ENCODE measurements at places on chromosomes 1 and 21. TPM values are rescaled to one million over a fixed set of nuclear protein-coding genes. Genes with fewer than 3 reads are reported as not detected.
A peak's percentile ranks its signal among the peaks of the same experiment; 100 is the strongest.

GRCh38 chr1:200319148-200319547, 90.7 kb downstream of the ZNF281 start:
- H3K4me1 ChIP-seq, result no peaks in the 10 kb centered on the region
- no peaks in the 10 kb centered on the region for H3K36me3 ChIP-seq
- no peak overlapping the region for H3K27ac ChIP-seq
- H3K4me3 ChIP-seq, result no peak overlapping the region

GRCh38 chr1:232511172-232511571, 118.8 kb downstream of the SIPA1L2 start:
- peaks cover 21% of the 10 kb centered on the region for H3K4me1 ChIP-seq
- H3K4me3 ChIP-seq, result no peak overlapping the region
- no peaks in the 10 kb centered on the region for H3K27me3 ChIP-seq
- DNase-seq, result no peak

DNA sequence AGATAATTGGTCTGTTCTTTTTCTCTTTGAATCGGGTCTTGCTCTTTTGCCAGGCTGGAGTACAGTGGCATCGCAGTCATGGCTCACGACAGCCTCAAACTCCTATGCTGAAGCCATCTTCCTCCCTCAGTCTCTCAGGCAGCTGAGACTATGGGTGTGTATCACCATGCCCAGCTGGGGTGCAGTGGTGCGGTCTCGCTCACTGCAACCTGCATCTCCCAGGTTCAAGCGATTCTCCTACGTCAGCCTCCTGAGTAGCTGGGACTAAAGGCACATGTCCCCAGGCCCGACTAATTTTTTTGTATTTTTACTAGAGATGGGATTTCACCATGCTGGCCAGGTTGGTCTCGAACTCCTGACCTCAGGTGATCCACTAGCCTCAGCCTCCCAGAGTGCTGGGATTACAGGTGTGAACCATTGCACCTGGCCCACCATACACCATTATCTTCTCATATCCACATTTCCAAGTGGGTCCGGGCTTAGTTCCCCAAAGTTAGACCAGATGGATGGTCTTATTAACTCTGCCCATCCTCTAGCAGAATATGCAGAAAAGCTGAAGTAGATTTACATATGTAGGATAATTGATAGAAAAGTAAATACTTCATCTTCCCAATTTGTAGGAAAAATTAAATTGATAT, 13.1 kb downstream of the CCDC17 start:
- H3K4me1 ChIP-seq, result peaks cover 4% of the 10 kb centered on the region
- peaks cover 55% of the 10 kb centered on the region for H3K36me3 ChIP-seq
- H3K27ac ChIP-seq, result no peak overlapping the region
- no peak for DNase-seq

DNA sequence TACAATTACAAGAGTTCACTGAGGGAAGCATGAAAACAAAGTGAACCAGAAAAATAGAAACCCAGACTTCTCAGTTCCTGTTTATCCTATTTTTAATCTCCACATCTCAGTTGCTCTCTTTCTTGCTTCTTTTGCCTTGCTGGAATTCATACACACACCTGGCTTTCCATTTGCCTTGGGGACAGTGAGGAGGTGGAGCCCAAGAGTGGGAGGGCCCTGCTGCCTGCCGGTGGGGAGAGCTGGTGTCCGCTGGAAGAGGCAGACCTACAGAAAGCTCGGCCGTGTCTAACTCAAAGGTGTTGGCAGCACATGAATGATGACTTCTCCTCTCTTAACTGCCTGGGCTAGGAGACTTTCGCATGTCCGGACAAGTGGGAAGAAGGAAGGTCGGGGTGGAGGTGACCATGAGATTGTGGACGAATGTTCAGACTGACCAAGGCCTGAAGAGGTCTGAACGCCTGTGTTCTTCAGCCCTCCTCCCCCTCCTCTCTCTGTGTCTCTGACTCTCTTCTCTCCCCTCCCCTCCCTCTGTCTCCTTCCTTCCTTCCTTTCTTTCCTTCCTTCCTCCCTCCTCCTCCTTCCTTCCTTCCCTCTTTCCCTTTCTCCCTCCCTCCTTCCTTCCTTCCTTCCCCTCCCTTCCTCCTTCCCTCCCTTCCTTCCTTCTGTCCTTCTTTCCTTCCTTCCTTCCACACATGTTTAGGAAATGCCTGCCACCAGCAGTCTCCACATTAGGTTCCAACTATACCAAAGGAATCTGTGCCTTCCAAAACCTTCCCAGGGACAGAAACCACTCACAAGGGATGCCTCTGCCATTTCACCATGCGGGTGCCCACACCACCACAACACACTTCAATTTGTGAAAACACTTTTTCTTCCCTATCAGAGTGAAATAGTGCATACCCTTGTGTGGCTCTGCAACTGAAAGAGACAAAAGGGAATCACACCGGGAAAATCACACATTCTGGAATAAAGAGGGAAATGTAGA, 157.3 kb upstream of the RUNX1 start:
- no peak overlapping the region for H3K4me3 ChIP-seq
- DNase-seq, result no peak
- peaks cover 7% of the 10 kb centered on the region for H3K4me1 ChIP-seq
- no peak overlapping the region for H3K27ac ChIP-seq
- no peaks in the 10 kb centered on the region for H3K27me3 ChIP-seq
- no peaks in the 10 kb centered on the region for H3K36me3 ChIP-seq

DNA sequence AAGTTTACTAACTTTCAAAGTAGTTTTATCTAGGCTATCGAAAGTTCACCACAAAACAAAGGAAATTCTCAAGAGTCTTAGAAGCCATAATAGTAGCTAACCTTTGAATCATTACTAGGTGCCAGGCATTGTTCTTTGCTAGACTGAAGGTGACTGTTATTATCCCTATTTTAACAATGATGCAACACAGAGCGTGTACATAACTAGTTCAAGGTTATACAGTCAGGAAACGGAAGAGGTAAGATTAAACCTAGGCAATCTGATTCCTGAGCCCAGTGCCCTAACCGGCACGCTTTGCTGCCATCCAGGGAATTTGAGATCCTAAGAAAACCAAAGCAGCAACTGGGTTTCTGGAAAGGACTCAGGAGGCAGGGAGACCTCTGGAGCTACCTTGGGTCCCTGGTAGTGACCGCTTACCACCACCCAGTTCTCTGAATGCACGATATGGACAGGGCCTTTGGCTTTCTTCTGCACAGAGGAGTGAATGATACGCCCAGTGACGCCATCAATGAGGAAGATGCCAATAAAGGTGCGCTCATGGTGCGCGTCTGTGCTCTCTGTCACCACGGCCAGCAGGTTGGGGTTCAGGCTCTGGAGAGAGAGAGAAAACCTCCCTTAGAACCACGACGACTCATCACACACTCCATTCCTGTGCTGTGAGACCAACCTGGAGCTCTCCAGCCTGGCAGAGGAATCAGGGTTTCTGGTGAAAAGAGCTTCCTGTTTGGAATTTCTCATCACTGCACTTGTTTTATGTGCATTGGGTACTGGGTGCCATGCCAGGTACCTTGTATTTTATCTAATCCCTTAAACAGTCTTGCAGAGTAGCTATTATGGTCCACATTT, 13.1 kb upstream of the UBR4 start:
- no peaks in the 10 kb centered on the region for H3K27me3 ChIP-seq
- H3K4me1 ChIP-seq, result no peaks in the 10 kb centered on the region
- H3K36me3 ChIP-seq, result peaks cover 88% of the 10 kb centered on the region
- no peak overlapping the region for H3K4me3 ChIP-seq

Gene PCAT6
- total RNA-seq, result 0.81 TPM

Gene KDM5B
- total RNA-seq, result 57.3 TPM

DNA sequence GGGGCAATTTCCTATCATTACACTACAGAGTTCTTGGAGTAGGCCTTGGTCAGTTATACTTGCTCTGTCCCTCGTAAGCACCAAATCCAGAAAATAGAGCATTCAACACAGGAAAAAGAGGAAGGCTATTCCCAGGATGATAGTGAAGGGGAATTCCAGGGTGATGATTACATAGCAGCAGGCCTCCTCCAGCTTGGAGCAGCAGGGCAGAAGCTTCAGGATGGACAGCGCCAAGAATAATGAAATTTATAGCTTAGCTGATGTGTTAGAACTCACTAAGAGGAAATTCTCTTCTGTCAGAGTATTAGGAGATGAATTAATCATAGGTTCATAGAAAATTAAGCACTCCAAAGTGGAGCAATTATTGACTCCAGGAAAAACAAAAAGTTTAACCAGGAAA, 10.8 kb upstream of the SMAP2 start:
- H3K4me1 ChIP-seq, result no peaks in the 10 kb centered on the region
- no peaks in the 10 kb centered on the region for H3K36me3 ChIP-seq
- no peak overlapping the region for H3K4me3 ChIP-seq
- no peak for DNase-seq
- no peaks in the 10 kb centered on the region for H3K27me3 ChIP-seq

DNA sequence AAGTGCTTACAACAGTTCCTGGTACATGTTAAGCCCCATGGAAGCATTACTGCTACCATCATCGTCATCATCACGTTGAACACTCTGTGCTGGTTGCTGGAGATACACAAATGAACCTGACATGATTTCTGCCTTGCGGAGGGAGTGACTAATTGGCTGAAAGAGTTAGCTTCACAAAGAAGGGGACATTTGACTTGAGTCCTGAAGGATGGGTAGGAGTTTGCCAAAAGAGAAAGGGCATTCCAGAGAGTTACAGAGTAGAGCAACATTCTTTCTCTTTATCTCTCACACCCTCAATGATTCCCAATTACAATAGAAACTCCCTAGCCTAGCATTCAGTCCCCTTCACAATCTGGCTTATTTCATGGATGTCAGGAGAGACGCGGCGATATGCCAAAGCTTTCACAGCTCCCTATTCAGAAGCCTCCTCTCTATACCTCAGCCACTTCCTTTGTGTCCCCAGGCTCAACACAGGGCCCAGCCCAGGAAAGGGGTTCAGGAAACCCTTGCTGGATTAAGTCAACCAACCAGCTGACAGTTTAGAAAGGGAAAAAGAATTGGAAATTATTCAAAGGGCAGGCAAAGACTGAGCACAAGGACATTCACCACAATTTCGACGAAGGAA, 38.0 kb downstream of the SLC1A7 start:
- no peak overlapping the region for H3K27ac ChIP-seq
- no peaks in the 10 kb centered on the region for H3K36me3 ChIP-seq
- no peak overlapping the region for H3K4me3 ChIP-seq
- H3K27me3 ChIP-seq, result no peaks in the 10 kb centered on the region
- no peak for DNase-seq

Gene OPRD1
- not detected for total RNA-seq

- H3K4me3 ChIP-seq, result no peak overlapping the region
- H3K27me3 ChIP-seq, result no peaks in the 10 kb centered on the region
- H3K4me1 ChIP-seq, result no peaks in the 10 kb centered on the region
- peaks cover 68% of the 10 kb centered on the region for H3K36me3 ChIP-seq
Observed at GRCh38 chr1:186409091-186409490, 33.5 kb downstream of the ODR4 start.

- H3K4me3 ChIP-seq, result no peak overlapping the region
- peaks cover 14% of the 10 kb centered on the region for H3K4me1 ChIP-seq
- H3K27me3 ChIP-seq, result no peaks in the 10 kb centered on the region
- no peak for DNase-seq
- H3K36me3 ChIP-seq, result no peaks in the 10 kb centered on the region
Observed at GRCh38 chr1:234369784-234370183, 3.5 kb upstream of the COA6 start.

Gene WNT9A
- 10.2 TPM for total RNA-seq

Gene SLC35F3
- 0.29 TPM for total RNA-seq

DNA sequence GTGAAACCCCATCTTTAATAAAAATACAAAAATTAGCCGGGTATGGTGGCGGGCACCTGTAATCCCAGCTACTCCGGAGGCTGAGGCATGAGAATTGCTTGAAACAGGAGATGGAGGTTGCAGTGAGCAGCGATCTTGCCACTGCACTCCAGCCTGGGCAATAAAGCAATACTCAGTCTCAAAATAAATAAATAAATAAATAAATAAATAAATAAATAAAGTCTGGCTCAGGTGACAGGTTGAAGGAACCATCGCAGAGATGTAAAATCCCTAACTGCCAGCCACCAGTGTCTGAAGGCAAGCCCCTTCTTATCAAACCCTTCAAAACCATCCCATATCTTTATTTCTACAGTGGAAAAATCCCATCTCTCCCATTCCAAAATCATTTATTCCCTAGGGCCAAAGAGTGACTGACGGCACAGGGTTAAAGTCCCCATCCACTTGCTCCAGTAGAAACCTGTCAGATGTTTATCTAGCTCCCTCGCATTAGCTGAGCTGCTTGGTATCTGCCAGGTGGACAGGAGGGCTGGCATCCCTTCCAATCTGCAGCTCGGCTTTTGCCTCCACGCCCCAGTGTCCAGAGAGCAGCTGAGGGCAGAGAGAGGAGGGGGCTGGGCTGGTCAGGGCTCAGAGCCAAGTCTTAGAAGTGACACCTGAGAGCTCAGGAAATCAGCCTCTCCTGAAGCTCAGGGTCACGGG, 5.0 kb downstream of the CSRP1 start:
- no peaks in the 10 kb centered on the region for H3K27me3 ChIP-seq
- no peak overlapping the region for H3K4me3 ChIP-seq
- H3K4me1 ChIP-seq, result peaks cover 79% of the 10 kb centered on the region
- H3K27ac ChIP-seq, result peak overlapping the region; percentile 79
- no peaks in the 10 kb centered on the region for H3K36me3 ChIP-seq
